KG1 (cell line): ENCODE measurements at places on chromosomes 16 and 17.

DNA sequence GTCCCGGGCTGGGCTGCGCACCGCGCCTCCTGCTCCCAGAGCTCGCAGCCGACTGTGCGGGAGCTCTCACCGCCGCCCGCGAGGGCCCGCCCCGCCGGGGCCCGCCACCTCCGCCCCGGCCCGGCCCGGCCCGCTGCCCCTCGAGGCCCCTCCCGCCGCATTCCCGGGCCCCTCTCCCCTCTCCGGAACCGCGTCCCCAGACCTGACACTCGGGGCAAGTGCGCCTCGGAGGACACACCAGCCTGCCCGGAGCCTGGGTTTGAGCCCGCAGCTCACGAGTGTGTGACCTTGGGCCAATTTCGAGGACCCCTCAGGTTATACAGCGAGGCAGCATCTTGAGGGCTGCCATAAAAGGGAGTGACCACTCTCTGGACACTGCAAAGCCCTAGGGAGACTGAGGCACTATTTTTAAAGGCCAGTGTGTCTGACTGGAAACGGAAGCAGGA lies 2.0 kb upstream of the GRIN2C start:
- DNase-seq, result no peak

- DNase-seq, result no peak
Measured at GRCh38 chr17:57976594-57976993, 11.5 kb downstream of the VEZF1 start.

- DNase-seq, result no peak
Measured at GRCh38 chr16:68506331-68507053, 32.6 kb upstream of the ZFP90 start.

- DNase-seq, result no peak
Measured at GRCh38 chr16:70341600-70341999, 5.1 kb upstream of the DDX19A start.

DNA sequence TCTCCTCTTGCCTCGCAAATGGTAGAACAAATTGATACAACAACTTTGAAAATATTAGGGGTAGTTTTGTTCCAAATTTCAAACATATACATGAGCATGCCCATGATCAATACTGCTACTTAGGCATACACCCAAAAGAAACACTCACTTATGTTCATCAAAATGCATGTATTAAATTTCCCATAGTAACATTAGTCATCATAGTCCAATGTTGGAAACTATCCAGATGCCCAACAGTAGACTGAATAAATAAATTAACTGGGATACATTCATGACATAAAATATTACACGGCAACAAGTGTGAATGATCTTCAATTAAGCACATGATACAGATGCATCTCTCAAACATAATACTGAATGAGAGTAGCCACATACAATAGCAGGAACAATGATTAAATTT lies 391.6 kb downstream of the CDH11 start:
- no peak for DNase-seq

DNA sequence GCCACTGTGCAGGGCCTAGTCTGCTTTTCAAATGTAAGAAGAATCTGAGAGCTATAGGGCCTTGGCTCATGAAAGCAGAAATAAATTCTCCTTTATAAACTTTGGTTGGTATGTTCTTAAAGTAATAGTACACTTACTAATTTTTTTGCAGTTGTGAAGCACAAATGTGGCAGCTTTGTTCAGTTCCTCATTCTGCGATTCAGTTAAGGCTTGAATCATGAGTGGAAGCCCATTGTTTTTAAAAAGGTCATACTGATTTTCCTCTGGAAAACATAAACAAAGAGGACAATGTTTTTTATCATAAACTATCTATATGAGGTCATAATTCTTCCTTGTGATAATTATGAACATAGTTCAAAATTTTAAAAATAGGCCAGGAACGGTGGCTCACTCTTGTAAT lies 23.6 kb upstream of the DYNC1LI2 start:
- no peak for DNase-seq

GRCh38 chr16:47928008-47928407 lies 227.8 kb downstream of the ABCC12 start:
- no peak for DNase-seq

GRCh38 chr16:88665148-88665547 lies 2.3 kb upstream of the MVD start:
- DNase-seq, result no peak

- DNase-seq, result no peak
Measured at GRCh38 chr16:50859628-50860360, 117.9 kb downstream of the CYLD start.

DNA sequence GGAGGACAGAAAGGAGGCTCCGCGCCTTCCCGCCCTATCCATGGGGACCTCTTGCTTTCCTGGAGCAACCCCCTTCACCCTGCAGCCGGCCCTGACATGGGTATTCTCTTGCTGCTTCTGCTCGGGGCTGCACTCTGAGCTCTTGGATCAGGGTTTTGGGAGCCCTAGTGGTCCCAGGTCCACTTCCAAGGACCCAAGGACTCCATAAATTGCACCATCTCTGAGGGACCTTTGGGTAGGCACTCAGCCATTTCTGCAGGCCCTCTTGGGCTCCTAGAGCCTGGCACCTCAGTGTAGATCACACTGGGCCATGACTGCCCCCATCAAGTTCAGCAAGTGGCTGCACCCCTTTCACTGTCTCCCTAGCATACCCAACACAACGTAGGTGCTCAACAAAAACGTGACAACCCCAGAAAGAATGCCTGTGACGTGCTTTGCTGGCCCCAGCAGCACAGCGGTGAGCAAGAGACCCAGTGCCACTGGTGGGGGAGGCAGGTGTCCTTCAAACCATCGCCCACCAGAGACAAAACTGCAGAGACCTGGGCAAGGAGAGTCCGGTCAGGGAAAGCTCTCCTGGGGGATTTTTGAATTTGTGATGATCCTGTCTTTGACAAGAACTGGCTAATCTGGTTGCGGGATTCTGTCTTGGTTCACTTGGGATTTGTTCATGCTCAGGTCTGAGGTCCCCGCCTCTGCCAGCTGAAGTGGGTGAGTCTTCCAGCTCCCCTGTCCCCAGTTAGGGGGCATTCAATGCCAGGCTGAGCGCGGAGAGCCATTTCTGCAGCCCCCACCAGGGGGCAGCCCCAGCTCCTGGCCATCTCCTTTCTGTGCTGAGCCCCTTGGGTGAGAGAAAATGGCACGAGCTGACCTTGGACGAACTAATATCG lies 2.5 kb upstream of the RAB11FIP4 start:
- DNase-seq, result no peak

DNA sequence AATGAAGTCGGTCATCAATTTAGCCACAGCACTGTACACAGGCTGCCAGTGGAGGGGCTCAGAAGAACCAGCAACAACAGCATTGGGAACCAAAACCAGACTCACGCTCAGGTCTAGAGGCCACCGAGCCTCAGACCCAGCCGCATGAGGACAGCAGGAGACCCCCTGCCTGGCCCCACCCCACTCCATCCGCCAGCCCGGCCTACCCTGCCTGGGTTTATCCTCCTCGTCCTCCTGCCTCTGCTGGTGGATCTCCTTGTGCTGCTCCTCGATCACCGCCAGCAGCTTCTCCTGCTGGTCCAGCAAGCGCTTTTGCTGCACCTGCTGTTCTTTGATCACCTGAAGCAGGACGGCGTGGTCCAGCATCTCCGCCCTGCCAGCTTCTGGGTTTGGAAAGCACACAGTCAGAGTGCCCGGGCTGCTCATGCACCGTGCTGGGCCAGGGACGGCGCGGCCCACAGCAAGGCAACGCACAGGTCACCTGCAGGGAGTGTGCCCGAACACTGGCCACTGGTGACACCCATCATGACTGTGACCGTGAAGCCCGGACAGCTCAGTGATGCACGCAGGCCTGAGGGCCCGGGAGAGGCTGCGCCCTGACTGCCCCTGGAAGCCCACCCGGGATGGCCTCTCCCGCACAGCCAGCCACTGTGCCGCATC lies 7.7 kb downstream of the NDUFAF8 start:
- no peak for DNase-seq

GRCh38 chr17:68642118-68642412 lies 40.9 kb upstream of the FAM20A start:
- no peak for DNase-seq

DNA sequence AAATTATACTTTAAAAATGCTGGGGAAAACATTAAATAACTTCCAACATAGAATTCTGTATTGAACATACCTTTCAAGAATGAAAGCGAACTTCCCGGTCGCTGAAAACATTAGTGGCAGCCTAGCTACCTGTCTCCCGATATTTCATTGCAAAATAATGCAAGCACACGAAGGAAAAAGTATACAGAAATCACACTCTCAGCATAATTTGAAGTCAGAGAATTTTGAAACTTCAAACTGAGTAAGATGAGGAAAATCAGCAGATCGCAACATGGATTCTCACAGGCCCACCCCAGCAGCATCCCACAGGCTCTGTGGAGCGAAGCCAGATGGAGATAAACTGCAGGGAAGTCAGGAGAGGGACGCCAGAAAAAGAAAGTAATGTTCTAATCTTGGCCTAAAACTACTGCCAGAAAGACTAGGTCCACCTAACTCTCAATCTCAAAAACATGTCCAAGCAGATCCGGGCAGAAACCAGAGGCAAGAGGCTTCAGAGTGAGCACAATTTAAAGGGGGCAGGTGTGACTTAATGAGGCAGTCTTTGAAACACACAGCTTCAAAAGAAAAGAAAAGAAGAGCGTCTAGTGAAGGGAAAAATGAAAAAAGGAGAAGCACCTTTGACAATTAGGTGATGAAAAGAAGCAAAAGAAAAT lies 4.8 kb upstream of the GOSR1 start:
- no peak for DNase-seq

DNA sequence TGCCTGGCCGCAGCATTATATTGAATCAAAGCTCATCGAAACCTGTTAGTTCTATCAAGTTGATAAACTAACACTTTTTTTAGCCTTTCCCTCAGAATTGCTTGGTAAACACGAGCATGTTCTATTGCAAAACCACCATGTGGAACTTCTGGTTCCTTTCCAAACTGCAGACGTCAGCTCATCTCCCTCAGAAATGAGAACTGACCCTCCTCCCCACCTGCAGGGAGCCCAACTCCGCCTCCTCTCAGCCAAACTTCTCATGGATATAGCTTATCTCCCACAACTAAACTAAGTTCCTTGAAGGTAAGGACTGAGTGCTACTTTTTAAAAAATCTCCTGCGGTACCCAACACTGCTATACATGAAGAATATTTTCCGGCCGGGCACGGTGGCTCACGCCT lies 6.7 kb downstream of the SHMT1 start:
- no peak for DNase-seq

DNA sequence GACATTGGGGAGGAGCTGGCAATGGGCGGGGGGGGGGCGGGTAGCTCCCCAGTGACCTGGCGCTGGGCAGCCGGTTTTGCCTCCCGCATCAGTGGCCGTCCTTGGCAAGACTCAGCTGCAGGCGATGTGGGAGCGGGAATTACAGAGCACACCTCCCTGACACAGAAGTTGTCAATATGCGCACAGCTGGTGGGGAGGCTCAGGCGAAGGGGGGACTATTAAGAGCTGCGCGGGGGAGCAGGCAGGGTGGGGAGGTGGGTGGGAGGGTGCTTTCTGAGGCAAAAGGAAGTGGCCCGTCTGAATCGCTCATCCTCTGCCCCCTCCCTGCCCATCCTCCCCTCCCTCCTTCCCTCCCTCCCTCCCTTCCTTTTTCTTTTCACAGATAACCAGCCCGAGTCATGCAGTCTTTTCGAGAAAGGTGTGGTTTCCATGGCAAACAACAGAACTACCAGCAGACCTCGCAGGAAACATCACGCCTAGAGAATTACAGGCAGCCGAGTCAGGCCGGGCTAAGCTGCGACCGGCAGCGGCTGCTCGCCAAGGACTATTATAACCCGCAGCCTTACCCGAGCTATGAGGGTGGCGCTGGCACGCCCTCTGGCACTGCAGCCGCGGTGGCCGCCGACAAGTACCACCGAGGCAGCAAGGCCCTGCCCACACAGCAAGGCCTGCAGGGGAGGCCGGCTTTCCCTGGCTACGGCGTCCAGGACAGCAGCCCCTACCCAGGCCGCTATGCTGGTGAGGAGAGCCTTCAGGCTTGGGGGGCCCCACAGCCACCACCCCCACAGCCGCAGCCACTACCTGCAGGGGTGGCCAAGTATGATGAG lies 44.0 kb downstream of the SREBF1 start:
- no peak for DNase-seq

GRCh38 chr16:74578433-74578832 lies 28.5 kb downstream of the GLG1 start:
- no peak for DNase-seq

GRCh38 chr17:70225276-70225675 lies 55.9 kb downstream of the KCNJ2 start:
- no peak for DNase-seq

DNA sequence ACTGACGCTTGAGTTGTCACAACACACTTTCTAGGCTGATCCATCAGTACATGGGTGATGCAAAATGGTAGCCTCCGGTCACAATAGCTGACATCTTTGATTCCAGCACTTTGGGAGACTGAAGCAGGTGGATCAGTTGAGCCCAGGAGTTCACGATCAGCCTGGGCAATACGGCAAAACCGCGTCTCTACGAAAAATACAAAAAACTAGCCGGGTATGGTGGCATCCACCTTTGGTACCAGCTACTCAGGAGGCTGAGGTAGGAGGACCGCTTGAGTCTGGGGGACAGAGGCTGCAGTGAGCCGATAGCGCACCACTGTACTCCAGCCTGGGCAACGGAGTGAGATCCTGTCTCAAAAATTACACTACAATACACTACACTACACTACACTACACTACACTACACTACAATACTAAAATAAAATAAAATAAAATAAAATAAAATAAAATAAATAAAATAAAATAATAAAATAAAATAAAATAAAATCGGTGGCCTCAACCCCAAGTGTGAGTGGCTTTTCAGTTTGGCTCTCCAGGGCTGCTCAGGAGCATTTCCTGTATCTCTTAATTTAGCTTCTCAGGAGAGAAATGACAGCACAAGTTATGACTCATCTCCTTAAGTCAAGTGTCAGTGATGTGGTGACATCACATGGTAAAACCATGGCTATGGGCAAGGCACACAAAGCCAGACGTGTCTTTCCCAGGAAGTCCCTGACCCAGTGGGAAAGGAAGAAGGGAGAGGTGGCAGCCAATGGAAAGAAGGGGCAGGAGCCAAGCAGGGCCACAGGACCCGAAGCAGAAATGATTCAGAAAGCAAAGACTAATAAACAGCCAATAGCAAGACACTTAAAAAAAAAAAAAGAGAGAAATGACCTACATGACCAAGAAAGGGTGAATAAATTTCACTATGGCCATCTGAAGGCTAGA lies 75.3 kb upstream of the TBC1D3K start:
- DNase-seq, result no peak

GRCh38 chr16:9523994-9524393 lies 432.6 kb downstream of the HAPSTR1 start:
- DNase-seq, result no peak

- no peak for DNase-seq
Measured at GRCh38 chr17:48505788-48506187, 25.0 kb downstream of the HOXB1 start.

- DNase-seq, result no peak
Measured at GRCh38 chr16:85137323-85138072, 25.2 kb upstream of the CIBAR2 start.

DNA sequence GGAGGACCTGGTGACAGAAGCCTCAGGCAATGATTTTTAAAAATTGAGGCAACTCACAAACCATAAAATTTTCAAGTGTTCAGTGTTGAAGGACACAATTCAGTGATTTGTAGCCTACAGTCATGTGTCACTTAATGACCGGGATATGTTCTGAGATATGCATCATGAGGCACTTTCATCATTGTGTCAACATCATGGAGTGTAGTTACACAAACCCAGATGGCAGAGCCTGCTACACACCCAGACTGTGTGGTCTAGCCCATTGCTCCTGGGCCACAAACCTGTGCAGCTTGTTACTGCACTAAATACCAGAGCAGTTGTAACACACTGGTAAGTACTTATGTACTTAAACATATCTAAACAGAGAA lies 1.6 kb downstream of the PRSS41 start:
- DNase-seq, result no peak
